T47D (cell line): ENCODE measurements at places on chromosomes 3 and 15.

DNA sequence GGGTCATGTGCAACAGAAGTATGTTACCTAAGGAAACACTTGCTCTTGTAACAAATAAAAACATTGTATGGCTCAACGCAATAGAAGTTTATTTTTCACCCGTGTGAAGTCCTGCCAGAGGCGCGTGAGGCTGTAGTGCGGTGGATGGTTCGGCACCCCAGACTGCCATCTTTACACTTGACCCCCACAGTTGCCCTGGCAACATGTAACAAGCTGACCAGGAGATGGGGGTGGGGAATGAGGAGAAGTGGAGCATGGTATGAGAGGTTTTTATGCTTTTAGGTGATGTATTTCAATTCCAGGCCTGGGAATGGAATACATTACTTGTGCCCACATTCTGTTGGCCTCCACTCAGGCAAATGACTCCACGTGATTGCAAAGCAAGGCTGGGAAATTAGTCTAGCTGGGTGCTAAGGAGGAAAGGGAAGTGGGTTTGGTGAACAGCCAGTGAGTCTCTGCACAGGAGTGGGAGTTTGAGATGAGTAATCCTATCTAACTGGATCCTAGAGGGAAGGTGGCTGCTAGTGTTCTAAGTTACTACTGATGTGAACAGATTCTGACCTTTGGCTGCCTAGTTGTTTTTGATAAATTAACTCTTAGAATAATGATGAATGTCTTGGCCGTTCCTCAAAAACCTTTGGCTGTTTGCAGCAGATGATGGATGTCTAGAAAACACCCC, 33.8 kb upstream of the GREM1 start:
- DNase-seq: no peak

DNA sequence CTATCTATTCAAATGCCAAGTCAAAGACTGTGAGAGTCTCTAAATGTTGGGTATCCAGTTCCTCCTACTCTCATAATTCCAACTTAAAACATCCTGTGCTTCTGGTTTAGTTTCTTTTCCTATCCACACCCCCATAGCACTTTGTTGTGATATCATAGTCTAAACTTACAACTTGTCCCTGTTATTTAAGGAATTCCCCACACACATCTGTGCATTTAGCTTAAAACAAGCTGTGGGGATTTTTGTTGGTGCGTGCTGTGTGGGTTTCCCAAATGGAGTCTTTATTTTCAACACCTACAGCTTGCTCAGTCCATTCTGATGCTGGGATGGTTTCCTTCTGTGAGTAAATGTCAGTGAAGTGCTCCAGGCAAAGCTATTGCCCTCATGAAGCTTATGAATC, 167.3 kb downstream of the GMNC start:
- DNase-seq: no peak

GRCh38 chr3:188305220-188305619, 151.3 kb downstream of the LPP start:
- peak; percentile 24 for DNase-seq

GRCh38 chr3:161284989-161285388, 63.9 kb downstream of the NMD3 start:
- no peak for DNase-seq

DNA sequence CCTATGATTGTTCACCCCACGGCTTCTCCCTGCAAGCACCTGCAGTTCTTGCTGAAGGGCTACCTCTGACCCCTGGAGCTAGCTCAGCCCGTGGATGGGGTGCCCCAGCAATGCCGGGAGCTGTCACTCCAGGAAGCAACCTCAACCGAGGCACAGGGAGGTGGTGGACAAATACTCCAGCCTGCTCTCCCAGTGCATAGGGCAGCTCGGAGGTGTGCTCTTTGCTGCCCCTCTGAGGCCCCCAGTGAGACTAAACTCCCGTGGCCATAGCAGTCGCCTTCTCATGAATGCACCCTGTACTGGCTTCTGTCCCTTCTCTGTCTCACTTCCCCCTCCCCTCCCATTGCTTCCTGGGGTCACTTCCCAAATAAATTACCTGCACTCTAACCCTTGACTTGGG, 48.5 kb downstream of the LINGO1 start:
- DNase-seq: peak; percentile 57

GRCh38 chr15:48409623-48410022, 78.4 kb downstream of the DUT start:
- no peak for DNase-seq

DNA sequence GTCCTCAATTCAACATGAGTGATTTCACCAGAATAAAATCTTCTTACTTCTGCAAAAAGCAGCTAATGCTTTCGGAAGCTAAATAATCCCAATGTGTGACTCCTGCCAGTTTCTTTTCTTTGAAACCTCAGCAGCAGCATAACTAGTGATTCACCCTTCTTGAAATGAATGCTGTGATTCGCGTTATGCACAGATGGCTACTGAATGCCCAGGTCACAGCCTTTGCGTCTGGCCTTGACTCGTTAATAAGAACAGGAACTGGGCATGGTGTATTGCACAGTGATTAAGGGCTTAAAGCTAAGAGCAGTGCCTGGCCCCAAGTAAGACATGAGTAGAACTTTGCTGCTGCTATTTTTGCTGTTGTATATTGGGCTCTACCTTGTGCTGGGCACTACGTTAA, 19.0 kb downstream of the CGNL1 start:
- DNase-seq: no peak

DNA sequence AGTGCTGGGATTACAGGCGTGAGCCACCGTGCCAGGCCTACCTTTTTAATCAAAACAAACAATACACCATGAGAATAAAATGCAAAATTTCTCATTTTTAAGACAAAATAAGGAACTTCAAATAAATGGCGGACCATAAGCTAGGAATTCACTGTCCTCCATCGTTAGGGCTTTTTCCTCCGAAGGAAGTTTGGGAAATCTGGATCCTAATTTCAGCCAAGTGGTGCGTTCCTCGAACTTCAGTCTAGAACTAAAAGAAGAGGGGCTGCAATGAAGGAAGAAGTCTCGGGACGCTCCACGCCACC, 260 bp downstream of the EXD1 start:
- no peak for DNase-seq

DNA sequence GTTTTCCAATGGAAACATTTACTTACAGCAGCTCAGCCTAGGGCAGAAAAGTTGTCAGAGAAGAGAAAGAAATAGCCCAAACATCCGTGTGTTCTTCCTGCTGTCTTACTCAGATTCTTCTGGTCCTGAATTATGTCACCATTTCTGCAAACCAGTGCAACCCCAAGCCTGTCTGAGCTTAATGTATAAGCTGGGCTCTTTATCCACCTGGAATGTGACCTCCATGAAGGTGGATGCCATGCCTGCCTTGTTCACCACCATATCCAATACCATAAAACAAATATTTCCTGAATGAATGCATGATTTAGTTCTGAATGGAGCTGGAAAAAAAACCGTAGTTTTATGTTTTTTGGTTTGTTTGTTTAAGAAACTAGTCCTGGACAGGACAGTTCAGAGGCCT, 150.9 kb downstream of the RYR3 start:
- no peak for DNase-seq

DNA sequence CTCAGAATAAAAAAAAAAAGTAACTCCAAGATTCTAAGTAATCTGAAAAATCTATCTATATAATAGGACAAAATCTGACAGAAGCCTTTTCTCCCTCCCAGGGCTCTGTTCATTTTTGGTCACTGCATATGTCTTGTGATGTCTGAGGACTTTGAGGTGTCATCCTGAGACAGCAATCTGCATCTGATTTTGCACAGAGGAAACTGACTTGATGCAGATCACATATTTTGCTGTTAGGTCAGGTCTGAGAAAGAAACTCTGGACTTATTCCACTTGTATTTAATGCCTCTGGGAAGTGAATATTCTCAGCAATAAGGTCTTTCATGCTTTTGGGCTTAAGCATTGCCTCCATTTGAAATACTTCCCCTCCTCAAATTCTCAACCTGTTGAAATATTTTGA, 295.2 kb upstream of the THBS1 start:
- DNase-seq: no peak

GRCh38 chr3:64388886-64389285, 163.6 kb upstream of the PRICKLE2 start:
- DNase-seq: no peak

DNA sequence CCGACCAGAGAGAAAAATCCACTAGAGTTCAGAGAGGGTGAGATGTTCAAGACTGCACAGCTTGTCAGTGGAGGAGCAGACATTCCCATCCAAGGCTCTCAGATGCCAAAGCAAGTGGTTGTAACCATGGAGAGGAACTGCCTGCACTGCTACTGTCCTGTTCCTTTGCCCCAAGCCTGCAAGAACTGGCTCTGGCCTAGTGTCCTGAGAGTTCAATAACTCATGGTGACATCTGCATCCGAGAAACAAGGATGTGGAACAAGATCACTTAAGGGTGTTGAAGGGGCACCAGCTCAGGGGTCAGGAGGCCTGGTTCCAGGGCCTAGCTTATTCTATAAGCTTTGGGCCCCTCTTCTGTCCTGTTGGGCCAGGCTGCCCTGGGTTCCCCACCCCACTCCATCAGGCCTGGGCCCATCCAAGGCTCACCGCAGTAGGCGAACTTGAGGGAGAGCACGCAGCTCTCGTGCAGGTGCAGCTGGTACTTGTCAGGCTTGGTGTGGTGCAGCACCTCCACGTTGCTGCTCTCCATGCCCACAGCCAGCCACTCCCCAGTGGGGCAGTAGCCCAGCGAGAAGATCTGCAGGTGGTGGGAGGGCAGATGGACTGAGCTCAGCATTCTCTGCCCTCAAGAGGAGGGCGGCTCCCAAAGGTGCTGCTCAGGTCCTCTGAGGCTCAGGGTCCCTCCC, 45.6 kb downstream of the TLE3 start:
- no peak for DNase-seq

- DNase-seq: no peak
Measured at GRCh38 chr15:65305150-65305758, 777 bp downstream of the RNU5B-1 start.

GRCh38 chr3:15755181-15755580, 42.6 kb downstream of the ANKRD28 start:
- no peak for DNase-seq
